ENCODE measurements at places on chromosomes 11 and 22.

DNA sequence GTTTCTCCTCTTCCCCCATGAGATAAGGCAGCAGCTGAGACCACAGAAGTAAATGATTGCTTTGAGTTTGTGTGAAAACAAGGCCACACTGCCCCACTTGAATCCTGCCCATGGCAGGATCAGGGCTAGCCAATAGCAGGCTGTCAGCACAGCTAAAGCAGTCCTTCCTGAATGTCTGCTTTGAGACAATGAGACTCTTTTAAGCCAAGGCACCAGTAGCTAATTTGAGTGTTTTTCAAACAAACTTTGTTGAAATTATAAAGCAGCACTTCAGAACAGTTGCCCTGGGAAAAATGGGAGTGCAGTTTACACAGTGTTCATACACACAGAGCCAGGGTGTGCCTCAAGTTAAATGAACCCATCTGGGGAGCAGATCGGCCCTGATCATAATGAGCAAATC lies 103.5 kb upstream of the OR5AK2 start:
- no peak for DNase-seq

GRCh38 chr11:7688238-7688826 lies 15.0 kb upstream of the CYB5R2 start:
- peak; percentile 32 for DNase-seq

DNA sequence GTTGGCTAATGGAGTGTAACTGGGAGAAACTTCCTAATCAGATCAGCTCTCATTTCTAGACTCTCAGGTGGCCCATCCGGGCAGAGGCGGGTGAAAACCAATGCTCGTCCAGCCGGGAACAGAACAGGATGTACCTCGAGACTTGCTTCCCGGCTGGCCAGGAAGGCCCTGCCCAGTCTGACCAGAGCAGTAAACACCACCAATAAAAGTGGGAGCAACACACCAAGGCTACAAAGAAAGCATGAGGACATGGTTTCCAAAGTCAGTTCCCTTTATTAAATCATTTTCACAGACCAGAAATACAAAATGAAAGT lies 940 bp upstream of the TNKS1BP1 start:
- DNase-seq = no peak

- no peak for DNase-seq
These were observed 81.2 kb downstream of the PACS1 start for GRCh38 chr11:66151273-66151672.

DNA sequence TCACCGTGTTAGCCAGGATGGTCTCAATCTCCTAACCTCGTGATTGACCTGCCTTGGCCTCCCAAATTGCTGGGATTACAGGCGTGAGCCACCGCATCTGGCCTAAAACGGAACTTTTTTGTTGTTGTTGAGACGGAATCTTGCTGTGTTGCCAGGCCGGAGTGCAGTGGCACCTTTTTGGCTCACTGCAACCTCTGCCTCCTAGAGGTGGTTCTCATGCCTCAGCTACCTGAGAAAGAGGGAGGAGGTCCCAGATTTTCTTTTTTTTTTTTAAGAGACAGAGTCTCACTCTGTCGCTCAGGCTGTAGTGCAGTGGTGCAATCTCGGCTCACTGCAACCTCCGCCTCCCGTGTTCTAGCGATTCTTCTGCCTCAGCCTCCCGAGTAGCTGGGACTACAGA lies 7.9 kb upstream of the MCHR1 start:
- DNase-seq = no peak

DNA sequence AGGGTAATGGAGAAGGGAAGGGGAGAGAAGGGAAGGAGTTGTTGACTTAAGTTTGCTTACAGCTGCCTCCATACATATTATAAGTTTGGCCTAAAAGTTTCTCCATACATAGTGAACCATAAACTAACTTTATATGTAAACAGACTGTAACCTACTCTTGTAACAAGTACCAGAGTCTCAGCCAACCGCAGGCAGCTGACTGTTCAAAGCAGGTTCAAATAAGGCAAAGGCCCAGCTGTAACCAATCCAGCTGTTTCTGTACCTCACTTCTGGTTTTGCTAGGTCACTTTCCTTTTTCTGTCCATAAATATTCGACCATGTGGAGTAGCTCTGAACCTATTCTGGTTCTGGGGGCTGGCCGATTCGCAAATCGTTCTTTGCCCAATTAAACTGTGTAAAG lies 591.2 kb downstream of the INSC start:
- no peak for DNase-seq

DNA sequence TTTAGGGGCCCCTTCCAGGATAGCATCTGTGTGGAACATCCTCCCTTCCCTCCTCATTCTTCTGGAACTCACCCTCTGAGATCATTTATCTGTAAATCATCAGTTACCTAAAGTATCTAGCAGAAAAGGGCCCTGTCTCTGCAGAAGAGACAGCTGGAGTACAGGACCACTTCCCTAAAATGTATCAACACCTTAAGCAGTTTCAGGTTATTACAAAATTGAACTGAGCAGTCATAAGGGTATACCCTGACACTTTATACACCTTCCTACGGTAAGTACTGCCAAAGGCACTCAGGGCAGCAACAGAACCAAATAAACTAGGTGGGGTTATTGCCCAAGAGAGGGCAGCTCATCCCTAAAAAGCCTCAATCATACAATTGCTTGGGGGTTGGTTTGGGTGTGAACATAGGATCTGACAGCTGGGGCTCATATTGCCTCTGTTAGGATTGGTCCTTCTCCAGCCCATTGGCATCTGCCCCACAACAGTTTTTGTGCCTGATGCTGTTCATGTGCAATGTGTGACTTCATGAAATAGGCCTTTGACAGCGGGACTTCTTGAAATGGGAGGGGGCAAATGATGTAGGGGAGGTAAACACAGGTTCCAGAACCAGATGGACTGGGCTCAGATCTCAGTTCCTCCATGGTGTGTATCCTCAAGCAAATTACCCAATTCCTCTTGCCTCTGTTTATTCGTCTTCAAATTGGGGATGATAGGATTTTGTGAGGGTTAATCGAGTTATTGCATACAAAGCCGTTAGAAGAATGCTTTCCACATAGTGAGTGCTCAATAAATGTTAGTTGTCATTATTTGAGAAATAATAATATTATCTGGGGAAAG lies 2.9 kb downstream of the POU2AF3 start:
- DNase-seq = peak; percentile 37
